Activated CD4-positive, alpha-beta T cell treated with anti-CD3 and anti-CD28 coated beads for 1 hour (primary cell): ENCODE measurements at places on chromosomes 7 and 10.

- DNase-seq: no peak
Observed at GRCh38 chr7:84245835-84246234, 51.2 kb upstream of the SEMA3A start.

DNA sequence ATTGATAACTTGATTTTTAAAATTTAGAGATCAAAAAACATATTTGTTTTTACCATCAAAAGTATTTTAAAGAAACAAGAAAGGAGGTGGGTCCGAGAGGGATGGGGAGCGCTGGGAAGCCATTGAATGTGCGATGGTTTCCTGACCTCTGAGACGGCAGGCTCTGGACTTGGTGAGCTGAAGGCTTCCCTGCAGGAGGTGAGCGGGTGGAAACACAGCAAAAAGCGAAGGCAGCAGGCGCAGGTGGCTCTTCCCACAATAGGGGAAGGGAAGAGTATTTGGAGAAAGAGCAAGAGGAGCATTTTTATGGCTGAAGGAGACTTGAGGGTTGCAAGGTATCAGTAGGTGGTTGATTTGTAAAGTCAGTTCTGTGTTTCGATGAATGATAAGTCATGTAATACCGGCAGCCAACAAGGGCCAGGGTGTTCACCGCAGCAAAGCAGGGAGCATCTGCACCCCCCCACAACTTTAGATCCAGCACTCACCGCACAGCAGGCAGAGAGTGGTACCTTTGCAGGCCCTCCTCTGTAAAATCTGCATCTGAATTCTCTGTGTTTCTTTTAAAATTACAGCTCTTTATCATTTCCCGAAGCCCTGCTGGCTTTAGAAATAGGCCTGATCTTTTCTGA, 10.5 kb downstream of the C10orf53 start:
- no peak for DNase-seq

GRCh38 chr7:80347173-80347572, 164.7 kb downstream of the GNAT3 start:
- no peak for DNase-seq

GRCh38 chr10:22598478-22598877, 115.9 kb downstream of the PIP4K2A start:
- DNase-seq: no peak

- no peak for DNase-seq
Observed at GRCh38 chr7:20785157-20786048, 1.3 kb downstream of the SP8 start.

DNA sequence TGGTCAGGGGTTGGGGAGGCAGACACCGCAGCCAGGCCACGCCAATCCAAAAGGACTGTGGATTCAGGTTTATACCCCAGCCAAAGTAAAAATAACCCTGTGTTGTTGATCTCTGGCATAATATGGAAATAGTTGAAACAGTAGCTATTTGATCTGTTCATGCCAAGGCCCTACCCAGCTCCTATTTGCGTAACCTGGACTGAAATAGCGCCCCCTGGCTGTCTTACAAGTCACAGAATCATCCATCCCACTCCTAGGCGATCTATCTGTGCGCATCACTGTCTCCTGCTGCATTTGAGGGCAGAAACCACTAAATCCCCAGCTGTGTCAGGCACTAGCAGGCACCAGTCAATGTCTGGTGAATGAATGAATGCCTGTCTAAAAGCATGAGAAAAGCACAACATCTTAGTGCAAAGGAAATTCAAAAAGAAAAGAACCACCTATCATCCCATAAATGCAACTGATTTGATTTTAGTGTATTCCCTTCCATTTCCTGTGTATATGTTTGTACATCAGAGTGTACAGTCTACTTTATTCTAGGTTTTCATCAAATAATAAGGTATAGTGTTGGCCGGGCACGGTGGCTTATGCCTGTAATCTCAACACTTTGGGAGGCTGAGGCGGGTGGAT, 160.0 kb downstream of the SLIT1 start:
- no peak for DNase-seq

GRCh38 chr10:5945190-5945509, 32.2 kb downstream of the IL15RA start:
- no peak for DNase-seq
